ENCODE measurements at places on chromosomes 3 and 15. TPM values are rescaled to one million over a fixed set of nuclear protein-coding genes. Genes with fewer than 3 reads are reported as not detected.

Gene ASB14
- total RNA-seq = not detected

Gene COLQ
- total RNA-seq = 3.0 TPM

Gene CNTN3
- 16.2 TPM for total RNA-seq

Gene SI
- not detected for total RNA-seq

Gene C3orf70
- 26.8 TPM for total RNA-seq

Gene CIAO2A
- 36.3 TPM for total RNA-seq

Gene CA12
- 8.7 TPM for total RNA-seq

All from occipital lobe (tissue), 3 donors.